ENCODE measurements at places on chromosomes 3 and 15. TPM values are rescaled to one million over a fixed set of nuclear protein-coding genes. Genes with fewer than 3 reads are reported as not detected.

ROBO2 gene
- not detected for total RNA-seq

THBS1 gene
- 0.66 TPM for total RNA-seq

ZSCAN2 gene
- total RNA-seq = 9.0 TPM

GOLGA8S gene
- total RNA-seq = 0.06 TPM

TMCO5A gene
- total RNA-seq = not detected

GRCh38 chr15:72735111-72735510 lies 48.4 kb downstream of the ADPGK start:
- no peak for ATAC-seq

DNA sequence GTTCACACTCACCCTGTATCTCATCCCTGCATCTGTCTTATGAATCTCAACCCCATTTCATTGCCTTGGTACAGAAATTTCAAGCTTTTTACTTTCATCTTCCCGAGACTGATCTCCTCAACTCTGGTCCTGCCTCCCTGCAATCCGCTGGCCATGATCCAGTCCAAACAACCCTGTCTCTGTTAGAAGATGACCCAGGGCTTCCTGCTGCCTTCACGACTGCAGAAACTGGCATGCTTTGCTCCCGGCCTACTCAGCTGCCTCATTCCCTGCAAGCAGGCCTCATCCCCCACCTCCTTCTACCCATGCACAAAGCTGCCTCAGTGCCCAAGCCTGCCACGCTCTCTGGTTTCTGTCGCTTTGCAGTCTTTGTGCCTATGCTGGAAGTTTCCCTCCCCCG lies 12.4 kb downstream of the HES1 start:
- ATAC-seq = no peak

DNA sequence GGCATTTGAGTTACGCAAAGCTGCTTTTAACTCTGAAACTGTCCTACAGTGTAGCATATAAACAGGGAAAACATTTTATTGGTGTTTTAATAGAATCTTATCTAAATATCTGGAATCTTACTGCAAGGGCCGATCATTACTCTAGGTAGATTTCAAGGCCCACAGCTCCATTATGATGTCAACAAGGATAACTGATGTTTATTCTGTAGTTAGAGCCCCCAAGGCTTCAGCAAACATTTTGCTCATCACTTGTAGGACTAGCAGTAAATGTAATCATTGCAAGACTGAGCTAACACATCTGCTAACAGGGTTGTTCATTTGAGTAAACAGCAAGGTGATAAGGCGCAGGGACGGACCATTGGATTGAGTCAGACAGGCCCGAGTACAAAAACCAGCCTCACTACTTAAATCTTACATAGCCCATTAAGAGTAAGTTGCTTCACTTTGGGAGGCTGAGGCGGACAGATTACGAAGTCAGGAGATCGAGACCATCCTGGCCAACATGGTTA lies 332.5 kb upstream of the TPRG1 start:
- no peak for ATAC-seq

DNA sequence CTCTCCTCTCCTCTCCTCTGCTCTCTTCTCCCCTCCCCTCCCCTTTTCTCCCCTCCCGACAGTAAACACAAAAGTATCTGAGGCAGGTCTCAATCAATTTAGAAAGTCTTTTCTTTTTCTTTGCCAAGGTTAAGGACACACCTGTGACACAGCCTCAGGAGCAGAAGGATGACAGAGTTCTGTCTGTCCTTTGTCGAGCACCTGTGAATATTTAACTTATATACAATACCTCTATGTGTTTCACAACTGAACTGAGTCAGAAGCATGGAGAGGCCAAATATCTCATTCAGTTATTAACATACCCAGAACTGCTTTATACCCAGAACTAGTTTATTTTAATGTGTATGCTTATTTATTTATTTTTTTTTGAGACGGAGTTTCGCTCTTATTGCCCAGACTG lies 81.1 kb upstream of the ROBO1 start:
- ATAC-seq = no peak

GRCh38 chr3:5184499-5184898 lies 3.0 kb upstream of the EDEM1 start:
- no peak for ATAC-seq

DNA sequence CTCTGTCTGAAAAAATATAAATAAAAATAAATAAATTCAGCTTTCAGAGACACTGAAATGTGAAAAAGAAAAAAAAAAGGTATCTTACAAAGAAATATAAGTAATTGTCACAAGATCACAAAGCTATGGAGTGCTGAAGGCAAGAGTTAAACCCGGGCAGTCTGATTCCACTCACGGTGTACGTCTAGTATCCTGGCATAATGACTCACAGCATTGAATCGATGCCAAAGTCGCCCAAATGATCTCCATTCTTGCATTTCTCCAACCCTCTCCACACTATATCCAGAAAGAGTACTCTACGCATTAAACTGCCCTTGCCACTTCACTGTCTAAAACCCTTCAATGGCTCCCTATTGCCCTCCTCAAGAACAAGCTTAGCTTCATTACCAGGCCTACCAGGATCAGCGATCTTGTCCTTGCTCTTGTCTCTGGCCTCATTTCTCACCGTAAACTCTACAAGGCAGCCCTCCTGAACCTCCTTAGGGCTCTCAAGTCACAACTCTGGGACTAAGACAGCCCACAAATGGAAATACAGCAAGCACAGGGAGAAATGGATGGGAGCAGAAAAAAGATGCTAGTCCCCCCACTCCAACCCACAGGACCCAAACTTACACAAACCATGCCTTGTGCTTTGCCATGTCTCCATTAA lies 7.7 kb downstream of the SUCLG2 start:
- ATAC-seq = no peak

GRCh38 chr3:4825436-4826236 lies 153.6 kb upstream of the BHLHE40 start:
- no peak for ATAC-seq
